B cell (primary cell): ENCODE measurements at places on chromosomes 11 and 22.

- no peak for DNase-seq
Observed at GRCh38 chr11:119389611-119390254, 8.2 kb upstream of the USP2 start.

GRCh38 chr11:9783986-9784385 is 120.1 kb downstream of the SWAP70 start:
- DNase-seq, result no peak

DNA sequence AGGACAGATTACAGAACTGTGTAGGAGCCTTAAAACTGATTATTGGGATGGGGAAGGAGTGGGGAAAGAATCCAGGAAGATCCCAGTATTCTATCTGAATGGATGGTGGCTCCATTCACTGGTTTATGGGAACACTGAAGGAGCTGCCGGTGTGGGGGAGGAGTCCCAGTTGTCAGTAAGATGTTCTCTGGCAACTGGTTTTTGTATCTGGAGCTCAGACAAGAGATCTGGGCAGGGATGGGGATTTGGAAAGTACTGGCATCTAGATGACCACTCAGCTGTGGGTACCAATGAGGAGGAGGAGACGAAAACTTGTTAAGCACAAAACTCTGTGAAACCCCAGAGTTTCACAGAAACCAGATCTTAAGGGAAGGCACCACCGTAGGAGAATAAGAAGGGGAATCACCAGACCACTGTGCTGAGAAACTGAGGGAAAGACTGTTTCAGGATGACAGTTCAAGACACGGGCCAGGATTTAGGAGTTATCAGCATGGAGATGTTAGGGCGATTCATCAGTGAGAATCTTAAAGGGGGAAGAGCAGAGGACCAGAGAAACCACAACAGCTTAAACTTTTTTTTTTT is 28.1 kb downstream of the LDLRAD3 start:
- DNase-seq, result no peak

DNA sequence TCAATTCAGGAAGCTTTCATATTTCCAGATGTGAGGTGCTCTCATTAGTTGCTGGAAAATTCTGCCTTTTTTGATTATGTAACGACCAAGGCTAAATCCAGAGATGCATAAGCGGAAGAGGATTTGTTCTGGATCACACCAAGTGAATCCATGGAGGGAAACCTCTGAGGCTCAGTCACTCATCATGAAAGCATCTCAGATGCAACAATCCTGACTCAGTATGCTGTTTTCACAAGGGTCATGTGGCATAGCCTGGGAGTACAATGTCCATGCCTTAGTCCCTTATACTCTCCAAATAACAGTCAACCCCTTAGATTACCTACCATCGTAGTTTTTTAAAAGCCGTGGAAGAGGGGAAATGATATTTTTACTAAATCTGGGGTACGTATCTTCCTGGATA is 445.6 kb downstream of the NTM start:
- no peak for DNase-seq

DNA sequence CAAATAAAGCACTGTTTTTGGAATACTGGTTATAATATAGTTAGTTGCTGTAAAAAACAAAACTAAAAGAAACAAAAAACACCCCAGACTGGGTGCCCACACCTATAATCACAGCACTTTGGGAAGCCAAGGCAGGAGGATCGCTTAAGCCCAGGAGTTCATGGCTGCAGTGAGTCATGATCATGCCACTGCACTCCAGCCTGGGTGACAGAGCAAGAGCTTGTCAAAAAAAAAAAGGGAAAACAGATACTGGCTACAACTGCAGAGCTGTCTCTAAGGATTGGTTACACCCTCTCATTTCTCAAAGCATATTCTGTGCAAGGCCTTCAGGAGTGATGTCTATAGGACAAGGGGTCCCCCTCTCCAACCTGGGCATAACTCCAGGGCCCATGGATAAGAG is 14.6 kb upstream of the STK33 start:
- DNase-seq, result no peak

- no peak for DNase-seq
Observed at GRCh38 chr22:24046024-24046423, 34.9 kb downstream of the CABIN1 start.

- peak; percentile 66 for DNase-seq
Observed at GRCh38 chr11:69918938-69919650, 99.9 kb upstream of the FGF3 start.

- DNase-seq, result peak; percentile 42
Observed at GRCh38 chr22:29457730-29458129, 19.3 kb downstream of the RFPL1 start.

DNA sequence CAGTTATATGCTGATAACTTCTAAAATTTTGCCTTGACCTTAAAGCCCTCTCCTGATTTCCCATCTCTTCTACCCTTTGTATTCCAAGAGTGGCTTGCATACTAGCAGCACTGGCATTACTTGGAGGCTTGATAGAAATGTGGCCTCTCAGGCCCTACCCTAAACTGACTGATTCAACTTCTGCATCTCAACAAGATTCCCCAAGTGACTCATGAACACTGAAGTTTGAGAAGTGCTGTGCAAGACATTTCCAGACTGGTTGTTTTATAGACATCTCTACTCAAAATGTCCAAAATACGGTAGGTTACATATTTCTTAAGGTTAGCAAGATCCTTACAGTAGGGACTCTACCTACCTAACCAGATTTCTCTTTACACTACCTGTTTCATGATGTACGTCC is 48.6 kb downstream of the SESN3 start:
- DNase-seq, result no peak

- peak; percentile 41 for DNase-seq
Observed at GRCh38 chr11:61141601-61142028, 19.6 kb downstream of the VPS37C start.

DNA sequence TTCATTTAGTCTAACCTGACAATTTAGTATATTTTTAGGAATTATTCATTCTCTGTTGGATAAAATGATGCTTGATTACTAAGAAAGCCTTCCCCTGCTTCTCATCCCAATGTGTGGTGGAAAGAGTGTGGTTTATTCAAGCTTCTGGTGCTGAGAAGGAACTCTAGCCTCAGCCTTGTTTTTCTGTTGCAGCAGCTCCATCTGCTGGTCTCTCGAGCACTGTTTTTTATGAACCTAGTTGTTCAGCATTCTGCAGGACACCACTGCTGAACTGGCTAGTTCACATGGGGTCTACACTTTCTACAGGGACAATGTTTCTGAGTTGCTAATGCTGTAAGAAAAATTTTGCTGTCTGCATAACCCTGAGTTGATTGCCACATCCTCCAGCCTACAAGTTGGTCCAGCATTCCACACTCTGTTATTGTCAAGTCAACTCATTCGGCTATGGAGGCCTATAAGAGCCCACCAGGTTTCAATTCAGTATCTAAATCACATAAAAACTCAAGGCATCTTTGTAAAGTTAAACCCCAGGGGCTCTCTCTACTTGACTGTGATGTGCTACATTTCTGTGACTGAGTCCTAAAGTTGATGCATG is 14.3 kb downstream of the OR2AG2 start:
- DNase-seq, result peak; percentile 75

DNA sequence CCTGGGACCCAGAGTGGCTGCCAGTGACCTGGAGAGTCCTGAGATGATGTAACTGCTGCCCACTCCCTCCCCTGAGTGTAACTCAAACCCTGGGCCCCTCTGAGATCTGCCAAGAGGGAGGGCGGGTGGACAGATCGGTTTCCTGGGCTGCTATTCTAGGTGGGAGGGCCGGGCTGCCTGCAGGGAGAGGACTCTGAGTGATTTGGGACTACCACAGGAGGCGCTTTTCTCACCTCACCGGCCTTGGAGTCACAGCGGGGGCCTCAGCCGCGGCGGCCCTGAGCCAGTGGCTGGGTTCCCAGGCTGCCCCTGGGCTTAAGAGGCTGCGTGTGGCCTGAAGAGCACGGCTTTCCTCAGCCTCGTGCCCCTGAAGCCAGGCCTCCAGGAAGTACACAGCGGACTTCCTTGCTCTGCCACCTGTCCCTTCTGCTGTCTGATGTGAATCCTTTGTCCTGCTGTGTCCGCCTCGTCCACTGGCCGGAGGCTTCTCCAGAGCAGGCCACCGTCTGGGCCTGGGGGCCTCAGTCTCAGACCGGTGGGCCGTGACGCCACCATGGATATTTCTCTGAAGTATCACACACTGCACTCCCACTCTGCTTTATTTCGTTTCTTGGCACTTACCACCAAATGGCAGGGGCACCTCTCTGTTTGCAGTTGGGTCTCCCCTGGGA is 11.5 kb downstream of the RELT start:
- DNase-seq, result no peak

DNA sequence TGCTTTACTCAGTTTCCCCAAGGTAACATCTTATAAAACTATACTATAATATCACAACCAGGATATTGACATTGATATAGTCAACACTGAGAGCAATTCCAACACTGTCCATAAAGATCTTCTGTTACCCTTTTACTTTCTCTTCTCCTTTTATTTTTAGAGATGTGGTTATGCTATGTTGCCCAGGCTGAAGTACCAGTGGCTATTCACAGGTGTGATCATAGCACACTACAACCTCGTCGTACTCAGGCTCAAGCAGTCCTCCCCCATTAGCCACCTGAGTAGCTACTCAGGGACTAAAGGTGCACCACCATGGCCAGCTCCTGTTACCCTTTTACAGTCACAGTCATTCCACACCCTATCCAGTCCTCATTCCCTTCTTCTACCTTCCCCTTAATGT is 119.7 kb downstream of the CWF19L2 start:
- no peak for DNase-seq

- no peak for DNase-seq
Observed at GRCh38 chr11:76699451-76700091, 29.0 kb upstream of the LRRC32 start.

- peak; percentile 36 for DNase-seq
Observed at GRCh38 chr22:22687638-22688500, 43.5 kb downstream of the GGTLC2 start.

- no peak for DNase-seq
Observed at GRCh38 chr22:30439226-30439625, 13.7 kb downstream of the MTFP1 start.

GRCh38 chr11:67631853-67632174 is 2.1 kb upstream of the NUDT8 start:
- DNase-seq, result peak; percentile 12

- no peak for DNase-seq
Observed at GRCh38 chr22:32558681-32559355, 84.2 kb downstream of the FBXO7 start.

DNA sequence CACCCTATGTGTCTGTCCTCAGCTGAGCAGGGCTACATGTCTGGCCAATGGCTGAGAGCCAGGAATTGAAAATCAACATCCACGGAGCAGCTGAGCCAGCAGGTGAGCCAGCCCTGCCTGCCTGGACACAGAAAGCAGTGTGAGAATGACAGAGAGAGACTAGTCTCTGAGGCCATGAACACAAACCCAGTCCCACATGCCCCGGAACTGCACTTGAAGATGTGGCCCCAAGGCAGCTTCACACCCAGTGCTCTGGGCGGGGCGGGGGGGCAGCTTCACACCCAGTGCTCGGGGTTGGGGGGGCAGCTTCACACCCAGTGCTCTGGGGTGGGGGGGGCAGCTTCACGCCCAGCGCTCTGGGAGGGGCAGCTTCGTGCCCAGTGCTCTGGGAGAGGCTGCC is 37.6 kb downstream of the TRMU start:
- DNase-seq, result no peak

- no peak for DNase-seq
Observed at GRCh38 chr22:32317524-32317923, 40.1 kb upstream of the RFPL3 start.

- DNase-seq, result no peak
Observed at GRCh38 chr11:3095712-3096361, 38.6 kb upstream of the CARS1 start.

- peak; percentile 75 for DNase-seq
Observed at GRCh38 chr11:65432686-65433582, 10.3 kb downstream of the NEAT1 start.

DNA sequence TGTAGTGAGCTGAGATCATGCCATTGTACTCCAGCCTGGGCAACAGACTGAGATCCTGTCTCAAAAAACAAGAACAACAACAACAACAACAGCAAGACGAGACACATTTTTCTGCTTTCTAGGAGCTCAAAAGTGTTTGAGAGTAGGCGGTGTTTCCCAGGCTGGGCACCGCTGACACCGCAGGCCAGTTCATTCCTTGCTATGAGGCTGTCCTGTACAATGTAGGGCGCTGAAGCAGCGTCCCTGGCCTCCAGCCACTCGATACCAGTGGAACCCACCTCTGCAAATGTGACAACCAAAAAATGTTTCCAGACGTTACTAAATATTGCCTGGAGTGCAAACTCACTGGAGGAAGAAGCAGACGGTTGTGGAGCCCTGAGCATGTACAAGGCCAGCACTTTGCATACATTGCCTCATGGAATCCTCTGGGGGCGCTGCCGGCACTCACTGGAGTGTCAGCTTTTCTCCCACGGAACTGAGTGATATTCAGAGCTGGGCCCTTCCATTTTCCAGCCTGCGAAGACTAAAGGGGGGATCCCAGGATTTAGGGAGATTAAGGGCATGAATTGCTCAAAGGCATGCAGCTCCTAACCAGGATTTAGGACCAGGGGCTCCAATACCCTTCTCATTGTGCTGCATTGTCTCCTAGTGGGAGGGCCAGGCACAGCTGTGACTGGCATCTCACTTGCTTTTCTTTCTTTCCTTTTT is 5.8 kb upstream of the MIEF1 start:
- DNase-seq, result peak; percentile 62

- DNase-seq, result no peak
Observed at GRCh38 chr22:23604939-23605712, 25.0 kb upstream of the IGLL1 start.

- DNase-seq, result no peak
Observed at GRCh38 chr11:131934006-131934405, 563.6 kb downstream of the NTM start.

DNA sequence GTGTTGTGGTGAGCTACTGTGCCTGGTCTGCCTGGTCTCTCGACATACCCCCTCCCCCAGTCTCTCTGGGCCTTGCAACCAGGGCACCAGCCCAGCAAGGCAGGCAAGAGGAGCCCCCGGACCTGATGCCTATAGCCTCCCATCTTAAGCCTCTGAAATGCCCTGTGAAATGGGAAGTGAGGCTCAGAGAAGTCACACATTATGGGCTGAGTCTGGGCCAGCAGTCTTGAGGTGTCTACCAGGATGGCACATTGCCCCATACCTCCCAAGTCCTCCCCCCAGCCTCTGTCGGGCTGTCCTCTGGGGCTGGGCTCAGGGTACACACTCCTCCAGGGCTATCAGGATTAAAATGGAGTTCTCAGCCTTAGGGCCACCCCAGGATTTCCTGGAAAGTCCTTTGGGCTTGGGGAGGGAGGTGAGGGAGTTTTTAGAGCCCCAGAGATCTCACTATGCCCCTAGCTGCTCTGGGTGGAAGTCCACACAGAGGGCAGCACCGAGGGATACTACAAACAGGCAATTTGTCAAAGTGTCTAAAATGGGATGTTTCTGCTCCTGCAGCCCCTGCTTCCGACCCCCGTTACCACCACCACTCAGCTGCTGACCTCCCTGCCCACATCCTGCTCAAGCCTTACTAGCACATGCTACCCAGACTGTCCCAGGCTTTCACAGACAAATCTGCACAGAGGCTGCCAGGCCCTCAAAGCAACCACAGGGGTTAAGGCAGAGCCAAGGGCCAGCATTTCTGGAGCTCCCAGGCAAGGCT is 3.1 kb upstream of the SH3BP1 start:
- DNase-seq, result no peak

DNA sequence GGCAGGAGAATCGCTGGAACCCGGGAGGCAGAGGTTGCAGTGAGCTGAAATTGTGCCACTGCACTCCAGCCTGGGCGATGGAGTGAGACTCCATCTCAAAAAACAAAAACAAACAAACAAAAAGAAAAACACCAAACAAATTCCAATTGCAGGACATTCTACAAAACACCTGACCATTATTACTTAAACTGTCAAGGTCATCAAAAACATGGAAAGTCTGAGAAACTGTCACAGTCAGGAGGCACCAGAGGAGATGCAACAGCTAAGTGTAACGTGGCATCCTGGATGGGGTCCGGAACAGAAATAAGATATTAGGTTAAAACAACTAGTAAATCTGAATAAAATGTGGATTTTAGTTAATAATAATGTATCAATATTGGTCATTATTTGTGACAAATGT is 914 bp upstream of the DNAJB13 start:
- no peak for DNase-seq
